ENCODE measurements at places on chromosomes 13 and 19.

GRCh38 chr19:13859361-13859880, 17.5 kb upstream of the NANOS3 start:
- DNase-seq, result no peak

- no peak for DNase-seq
Observed at GRCh38 chr13:20049558-20050473, 91.3 kb downstream of the ZMYM2 start.

- DNase-seq, result no peak
Observed at GRCh38 chr13:109790086-109790485, 3.7 kb upstream of the IRS2 start.

GRCh38 chr19:23525276-23525852, 130.1 kb upstream of the ZNF91 start:
- DNase-seq, result no peak

DNA sequence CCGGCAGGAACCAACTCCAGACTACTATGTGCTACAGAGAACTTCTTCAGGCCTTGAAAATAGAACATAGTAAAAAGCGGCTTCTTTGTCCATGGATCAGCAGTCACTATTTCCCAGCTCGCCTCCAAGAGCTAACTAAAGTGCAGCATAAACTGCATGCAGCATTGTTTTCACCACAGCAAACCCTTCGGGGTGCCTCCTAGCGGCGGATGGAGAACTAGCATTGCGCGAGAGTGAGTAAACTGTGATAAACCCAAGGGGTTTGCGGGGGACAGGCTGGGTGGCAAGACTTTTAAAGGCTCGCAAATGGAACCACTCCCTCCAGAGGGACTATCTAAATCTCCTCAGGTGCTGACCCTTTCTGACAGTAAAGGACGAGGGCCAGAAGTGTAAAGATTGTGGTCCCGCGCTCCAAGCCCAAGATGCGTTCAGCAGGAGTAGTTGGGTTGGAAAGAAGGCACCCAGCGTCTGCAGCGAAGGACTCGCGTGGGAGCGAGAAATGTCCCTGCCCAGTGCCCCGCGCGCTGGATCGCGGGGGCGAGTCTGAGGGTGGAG, 21.5 kb upstream of the SGCG start:
- no peak for DNase-seq
